ENCODE measurements at places on chromosomes 1 and 21. TPM values are rescaled to one million over a fixed set of nuclear protein-coding genes. Genes with fewer than 3 reads are reported as not detected.

The IVL gene
- total RNA-seq: not detected

The F13B gene
- total RNA-seq: not detected

The GBP7 gene
- total RNA-seq: not detected

The AIM2 gene
- total RNA-seq: 224 TPM

The CCDC24 gene
- total RNA-seq: 2.8 TPM

The C1orf105 gene
- not detected for total RNA-seq

The DMBX1 gene
- 0.12 TPM for total RNA-seq

The APCS gene
- total RNA-seq: not detected

The CD53 gene
- 240 TPM for total RNA-seq

DNA sequence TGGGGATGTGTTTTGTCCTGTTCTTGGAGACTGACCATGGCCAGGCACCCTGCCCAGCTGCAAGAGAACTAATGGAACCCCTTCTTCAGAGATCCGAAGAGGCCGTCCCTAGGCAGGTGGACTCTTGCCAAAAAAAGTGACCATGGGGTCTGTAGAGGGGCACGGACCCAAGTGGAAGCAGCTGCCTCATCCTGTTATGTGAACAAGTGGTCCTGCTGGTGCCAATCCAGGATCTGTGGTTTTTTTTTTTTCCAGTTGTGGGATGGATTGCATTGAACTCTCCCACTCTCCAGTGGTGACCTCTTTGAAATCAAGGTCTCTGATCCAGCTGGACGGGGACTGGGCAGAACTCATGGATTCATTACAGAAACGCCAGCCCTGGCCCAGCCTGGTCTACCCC, 71.2 kb downstream of the ARHGEF10L start:
- no peaks in the 10 kb centered on the region for H3K4me1 ChIP-seq
- no peak for DNase-seq
- H3K4me3 ChIP-seq: no peak overlapping the region
- no peaks in the 10 kb centered on the region for H3K36me3 ChIP-seq
- H3K27me3 ChIP-seq: peaks cover 1% of the 10 kb centered on the region

DNA sequence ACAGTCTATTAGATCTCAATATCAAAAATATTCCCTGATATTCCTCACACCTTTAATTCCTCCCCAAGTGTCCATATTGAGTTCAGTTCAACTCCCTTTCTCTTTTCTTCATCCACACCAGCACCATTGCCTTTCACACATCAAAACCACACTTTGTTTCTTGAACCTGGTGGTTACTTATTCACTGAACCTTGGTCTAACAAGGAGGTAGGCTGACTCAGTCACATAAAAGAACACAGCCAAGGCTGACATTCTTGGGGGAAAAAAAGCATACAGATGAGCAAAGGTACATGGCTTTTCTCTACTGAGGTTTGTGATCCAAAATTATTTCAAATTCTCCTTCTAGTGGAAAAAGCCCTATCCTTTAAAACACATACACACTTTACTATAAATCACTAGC, 131.7 kb upstream of the USH2A start:
- no peaks in the 10 kb centered on the region for H3K4me1 ChIP-seq
- DNase-seq: no peak
- no peaks in the 10 kb centered on the region for H3K27me3 ChIP-seq
- no peaks in the 10 kb centered on the region for H3K36me3 ChIP-seq

- H3K4me3 ChIP-seq: no peak overlapping the region
- no peaks in the 10 kb centered on the region for H3K27me3 ChIP-seq
- no peaks in the 10 kb centered on the region for H3K4me1 ChIP-seq
- peaks cover 1% of the 10 kb centered on the region for H3K36me3 ChIP-seq
Measured at GRCh38 chr1:119225265-119225664, 84.8 kb upstream of the WARS2 start.

- no peak for DNase-seq
- no peaks in the 10 kb centered on the region for H3K4me1 ChIP-seq
- H3K27me3 ChIP-seq: peaks cover 6% of the 10 kb centered on the region
- H3K4me3 ChIP-seq: no peak overlapping the region
- H3K36me3 ChIP-seq: no peaks in the 10 kb centered on the region
- H3K27ac ChIP-seq: no peak overlapping the region
Measured at GRCh38 chr1:30132602-30133286, 590.6 kb downstream of the MATN1 start.

DNA sequence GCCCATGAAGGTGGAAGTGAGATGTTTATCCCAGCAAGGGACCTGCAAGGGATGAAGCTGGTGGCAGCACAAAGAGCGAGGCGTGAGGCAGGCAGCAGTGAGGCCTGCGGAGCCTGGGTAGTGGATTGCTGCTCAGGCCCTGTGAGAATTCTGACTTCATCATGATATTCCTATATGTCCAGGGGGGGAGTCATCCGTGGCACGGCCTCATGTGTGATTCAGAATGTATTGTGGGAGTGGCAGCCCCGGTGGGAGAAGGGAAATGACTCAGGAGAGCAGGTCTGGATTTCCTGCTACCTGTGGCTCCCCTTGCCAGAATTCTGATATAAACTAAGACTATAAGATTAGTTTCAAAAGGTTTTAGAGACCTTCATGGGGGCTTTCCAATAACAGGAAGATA, 240.9 kb downstream of the CAMTA1 start:
- DNase-seq: no peak
- no peak overlapping the region for H3K27ac ChIP-seq
- H3K4me1 ChIP-seq: no peaks in the 10 kb centered on the region
- no peaks in the 10 kb centered on the region for H3K36me3 ChIP-seq
- H3K27me3 ChIP-seq: peaks cover 3% of the 10 kb centered on the region
- no peak overlapping the region for H3K4me3 ChIP-seq

DNA sequence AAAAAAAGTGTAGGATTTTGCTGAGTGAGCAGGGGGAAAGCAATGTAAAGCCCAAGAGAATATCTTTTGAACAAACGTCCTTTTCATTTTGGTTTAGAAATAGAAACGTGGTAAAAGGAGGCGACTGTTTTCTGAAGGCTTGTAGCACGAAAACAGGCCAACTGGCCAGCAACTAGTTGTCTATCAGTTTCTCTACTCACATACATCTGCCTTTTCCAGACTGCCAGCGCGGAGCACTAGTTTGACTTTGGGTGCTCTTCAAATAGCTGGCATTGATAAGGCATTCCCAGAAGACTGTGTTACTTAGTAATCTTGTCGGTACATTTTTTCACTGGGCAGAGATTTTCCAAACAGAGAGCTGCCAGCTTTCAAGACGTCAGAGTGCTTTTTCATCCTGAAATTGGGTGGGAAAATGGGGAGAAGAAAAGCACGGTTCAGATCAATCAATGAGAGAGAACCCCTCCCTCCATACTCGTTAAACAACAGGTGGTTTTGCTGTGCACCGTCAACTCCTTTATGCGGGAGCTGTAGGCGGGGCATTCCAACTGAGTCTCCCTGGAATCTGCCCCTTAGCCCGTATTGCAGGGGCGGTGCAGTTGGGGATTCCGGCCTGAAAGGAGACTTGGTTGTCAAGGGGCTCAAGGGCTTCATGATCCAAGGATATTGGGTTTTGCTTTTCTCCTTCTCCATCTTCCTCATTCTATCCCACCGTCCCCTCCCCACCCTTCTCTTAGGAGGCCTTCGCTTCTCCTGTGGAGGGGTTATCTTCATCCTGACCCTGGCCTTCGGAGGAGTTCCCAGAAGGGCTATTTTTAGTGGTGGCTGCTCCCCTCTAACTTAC, 884 bp upstream of the LRRC8C start:
- peak overlapping the region; percentile 95 for H3K27ac ChIP-seq
- H3K36me3 ChIP-seq: peaks cover 21% of the 10 kb centered on the region
- H3K4me1 ChIP-seq: peaks cover 68% of the 10 kb centered on the region
- H3K27me3 ChIP-seq: no peaks in the 10 kb centered on the region
- peak overlapping the region; percentile 93 for H3K4me3 ChIP-seq

DNA sequence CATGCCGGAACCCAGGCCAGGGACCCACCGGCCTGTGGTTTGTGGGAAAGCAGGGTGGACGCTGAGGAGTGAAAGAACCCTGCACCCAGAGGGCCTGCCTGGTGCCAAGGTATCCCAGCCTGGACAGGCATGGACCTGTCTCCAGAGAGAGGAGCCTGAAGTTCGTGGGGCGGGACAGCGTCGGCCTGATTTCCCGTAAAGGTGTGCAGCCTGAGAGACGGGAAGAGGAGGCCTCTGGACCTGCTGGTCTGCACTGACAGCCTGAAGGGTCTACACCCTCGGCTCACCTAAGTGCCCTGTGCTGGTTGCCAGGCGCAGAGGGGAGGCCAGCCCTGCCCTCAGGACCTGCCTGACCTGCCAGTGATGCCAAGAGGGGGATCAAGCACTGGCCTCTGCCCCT, 18.5 kb downstream of the CSF1 start:
- H3K27me3 ChIP-seq: no peaks in the 10 kb centered on the region
- H3K27ac ChIP-seq: no peak overlapping the region
- DNase-seq: no peak
- H3K4me3 ChIP-seq: no peak overlapping the region

GRCh38 chr1:20195462-20195780, 9.1 kb upstream of the PLA2G2C start:
- peaks cover 2% of the 10 kb centered on the region for H3K4me1 ChIP-seq
- H3K36me3 ChIP-seq: no peaks in the 10 kb centered on the region
- no peak overlapping the region for H3K27ac ChIP-seq
- H3K4me3 ChIP-seq: no peak overlapping the region
- DNase-seq: no peak

- H3K27ac ChIP-seq: no peak overlapping the region
- no peaks in the 10 kb centered on the region for H3K27me3 ChIP-seq
- no peak for DNase-seq
- no peak overlapping the region for H3K4me3 ChIP-seq
- H3K4me1 ChIP-seq: no peaks in the 10 kb centered on the region
- H3K36me3 ChIP-seq: no peaks in the 10 kb centered on the region
Measured at GRCh38 chr1:205065666-205066065, 18.6 kb downstream of the TMEM81 start.

- no peaks in the 10 kb centered on the region for H3K27me3 ChIP-seq
- H3K27ac ChIP-seq: peak overlapping the region; percentile 94
- DNase-seq: no peak
- peaks cover 32% of the 10 kb centered on the region for H3K4me1 ChIP-seq
Measured at GRCh38 chr21:14675774-14676530, 129.8 kb upstream of the SAMSN1 start.

DNA sequence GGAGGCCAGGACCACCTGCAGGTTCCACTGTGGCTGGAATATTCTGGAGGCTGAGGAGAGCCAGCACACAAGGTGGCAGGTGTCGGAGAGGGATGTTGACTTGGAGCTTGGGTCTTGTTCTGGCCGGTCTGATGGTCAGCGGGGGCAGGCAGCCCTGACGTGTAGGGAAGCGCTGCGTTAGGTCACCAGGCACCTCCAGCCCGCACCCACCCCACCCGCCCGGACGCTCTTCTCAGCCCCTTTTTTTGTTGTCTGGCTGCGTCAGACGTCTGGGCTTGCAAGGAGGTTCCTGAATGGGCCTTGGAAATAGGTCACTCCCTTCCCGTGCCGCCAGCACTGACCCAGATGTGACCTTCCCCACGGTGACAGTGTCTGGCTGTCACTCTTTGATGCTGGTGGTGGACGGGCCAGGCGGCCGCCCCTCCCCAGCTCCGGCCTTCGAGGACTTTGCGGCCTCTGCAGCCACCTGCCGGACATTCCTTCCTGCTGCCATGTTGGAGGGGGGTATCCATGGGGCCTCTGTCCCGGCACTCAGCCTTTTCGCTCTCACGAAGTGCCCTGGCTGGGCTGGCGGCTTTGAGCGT, 30.1 kb downstream of the SPSB1 start:
- no peaks in the 10 kb centered on the region for H3K36me3 ChIP-seq
- no peak overlapping the region for H3K4me3 ChIP-seq
- no peak for DNase-seq
- H3K27ac ChIP-seq: no peak overlapping the region

GRCh38 chr1:27284425-27285273, 37.3 kb upstream of the TMEM222 start:
- H3K4me1 ChIP-seq: no peaks in the 10 kb centered on the region
- H3K27me3 ChIP-seq: no peaks in the 10 kb centered on the region
- H3K27ac ChIP-seq: no peak overlapping the region
- no peak overlapping the region for H3K4me3 ChIP-seq

DNA sequence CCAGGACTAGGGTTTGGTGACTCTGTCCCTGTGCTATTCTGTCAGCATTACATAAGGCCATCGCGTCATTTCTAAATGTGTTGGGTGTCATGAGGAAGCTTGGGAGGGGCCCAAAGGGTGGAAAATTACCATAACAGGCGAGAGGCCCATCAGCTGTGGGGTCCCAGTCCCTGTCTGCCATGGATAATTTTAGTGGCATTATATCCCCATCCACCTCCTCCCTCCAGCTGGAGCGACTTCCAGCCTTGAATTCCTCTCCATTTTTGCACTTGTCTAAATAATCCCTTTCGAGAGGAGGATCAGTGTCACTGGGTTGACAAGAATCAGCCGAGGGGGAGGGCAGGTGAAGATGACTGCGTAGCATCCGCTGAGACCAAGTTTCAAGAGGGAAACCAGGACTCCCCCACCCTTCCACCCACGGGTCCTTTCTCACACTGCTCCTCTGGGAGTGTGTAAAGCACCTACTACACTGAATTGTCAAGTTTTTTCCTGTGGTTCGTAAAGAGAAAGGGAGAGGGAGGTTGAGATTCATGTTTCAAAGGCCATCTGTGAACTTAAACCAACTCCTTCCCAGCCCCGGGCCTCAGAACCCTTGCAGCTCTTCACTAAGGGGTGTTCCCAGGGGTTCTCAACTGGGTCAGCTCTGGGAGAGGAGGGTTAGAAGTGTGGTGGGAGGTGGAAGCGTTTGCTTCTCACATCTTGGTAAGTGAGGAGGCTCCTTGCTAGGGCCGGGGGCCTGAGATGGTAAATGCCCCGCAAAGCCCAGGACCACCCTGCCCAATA, 29.2 kb downstream of the VASH2 start:
- peak overlapping the region; percentile 44 for H3K27ac ChIP-seq
- H3K27me3 ChIP-seq: peaks cover 2% of the 10 kb centered on the region
- H3K36me3 ChIP-seq: no peaks in the 10 kb centered on the region
- H3K4me1 ChIP-seq: peaks cover 36% of the 10 kb centered on the region
- H3K4me3 ChIP-seq: no peak overlapping the region

GRCh38 chr1:29758781-29759499, 522.6 kb downstream of the PTPRU start:
- H3K36me3 ChIP-seq: no peaks in the 10 kb centered on the region
- no peak overlapping the region for H3K27ac ChIP-seq
- no peak overlapping the region for H3K4me3 ChIP-seq
- H3K4me1 ChIP-seq: no peaks in the 10 kb centered on the region

DNA sequence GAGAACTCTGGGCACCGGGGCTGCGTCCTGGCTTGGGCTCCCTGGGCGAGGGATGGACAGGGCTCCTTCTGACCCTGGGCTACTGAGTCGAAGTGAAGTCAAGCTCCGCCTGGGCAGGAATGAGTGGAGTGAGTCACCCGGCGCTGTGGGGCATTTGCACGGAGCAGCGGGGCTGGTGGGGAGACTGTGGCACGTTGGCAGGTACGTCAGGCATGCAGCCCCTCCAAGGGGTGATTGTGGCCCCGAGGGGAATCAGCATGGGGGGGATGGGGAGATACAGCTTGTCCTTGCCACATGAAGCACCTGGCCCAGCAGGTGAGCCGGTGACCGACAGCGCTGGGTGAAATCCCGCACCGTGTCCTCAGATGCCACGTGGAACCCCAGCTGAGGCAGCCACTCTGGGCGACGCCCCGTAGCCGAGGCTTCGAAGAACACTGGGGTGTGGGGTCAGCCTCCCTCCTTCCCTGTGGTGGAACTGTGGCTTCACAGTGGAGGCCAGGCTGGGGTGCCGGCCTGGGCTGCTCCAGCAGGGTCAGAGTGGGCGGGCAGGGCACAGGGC, 62.3 kb downstream of the COL18A1 start:
- no peaks in the 10 kb centered on the region for H3K36me3 ChIP-seq
- H3K4me3 ChIP-seq: no peak overlapping the region
- H3K27ac ChIP-seq: no peak overlapping the region
- peaks cover 14% of the 10 kb centered on the region for H3K4me1 ChIP-seq
